Left lung (tissue), 14 donors: ENCODE measurements at places on chromosomes 6 and 20. TPM values are rescaled to one million over a fixed set of nuclear protein-coding genes. Genes with fewer than 3 reads are reported as not detected.
A peak's percentile ranks its signal among the peaks of the same experiment; 100 is the strongest.

- peaks cover 15% of the 10 kb centered on the region for H3K4me1 ChIP-seq
- no peaks in the 10 kb centered on the region for H3K27me3 ChIP-seq
- no peaks in the 10 kb centered on the region for H3K36me3 ChIP-seq
- DNase-seq, result peak; percentile 49
These were observed 45.1 kb downstream of the NOL4L start for GRCh38 chr20:32539817-32540675.

DNA sequence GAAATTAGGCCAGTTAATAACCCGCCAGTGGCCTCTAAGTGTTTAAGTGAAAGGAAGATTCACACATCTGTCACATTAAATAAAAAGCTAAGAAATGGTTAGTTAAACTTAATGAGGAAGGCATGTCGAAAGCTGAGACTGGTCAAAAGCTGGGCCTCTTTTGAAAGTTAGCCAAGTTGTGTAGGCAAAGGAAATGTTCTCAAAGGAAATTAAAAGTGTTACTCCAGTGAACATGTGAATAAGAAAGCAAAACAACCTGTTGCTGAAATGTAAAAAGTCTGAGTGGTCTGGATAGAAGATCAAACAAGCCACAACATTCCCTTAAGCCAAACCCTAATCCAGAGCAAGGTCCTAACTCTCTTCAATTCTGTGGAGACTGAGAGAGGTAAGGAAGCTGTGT, 10.9 kb upstream of the MTRF1L start:
- no peaks in the 10 kb centered on the region for H3K36me3 ChIP-seq
- H3K27me3 ChIP-seq, result no peaks in the 10 kb centered on the region
- no peak overlapping the region for H3K4me3 ChIP-seq
- DNase-seq, result no peak
- no peak overlapping the region for H3K27ac ChIP-seq

DNA sequence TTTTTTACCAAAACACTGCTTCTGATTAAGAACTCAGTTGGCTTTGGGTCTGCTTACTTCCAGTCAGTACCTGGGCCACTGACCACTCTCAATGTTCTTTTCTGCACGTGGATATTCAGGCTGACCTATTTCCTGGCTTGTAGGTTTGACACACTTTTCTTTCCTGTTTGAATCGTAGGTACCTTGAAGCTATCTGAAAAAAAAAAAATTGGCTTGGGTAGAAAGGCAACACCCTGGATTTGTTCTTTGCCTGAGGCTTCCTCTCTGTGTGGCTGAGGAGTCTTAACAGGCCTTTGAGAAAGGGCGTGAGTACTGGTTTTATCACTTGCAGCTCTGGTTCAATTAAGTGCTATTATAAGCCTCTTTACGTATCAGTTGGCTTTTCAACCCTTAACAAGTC, 60.6 kb upstream of the IL20RA start:
- no peak overlapping the region for H3K27ac ChIP-seq
- H3K4me3 ChIP-seq, result no peak overlapping the region
- DNase-seq, result no peak
- no peaks in the 10 kb centered on the region for H3K36me3 ChIP-seq
- H3K27me3 ChIP-seq, result no peaks in the 10 kb centered on the region

- H3K27me3 ChIP-seq, result no peaks in the 10 kb centered on the region
- no peak for DNase-seq
- peak overlapping the region; percentile 64 for H3K4me3 ChIP-seq
- no peaks in the 10 kb centered on the region for H3K36me3 ChIP-seq
- peak overlapping the region; percentile 85 for H3K27ac ChIP-seq
These were observed 56.7 kb downstream of the TRIM27 start for GRCh38 chr6:28867086-28867409.

DNA sequence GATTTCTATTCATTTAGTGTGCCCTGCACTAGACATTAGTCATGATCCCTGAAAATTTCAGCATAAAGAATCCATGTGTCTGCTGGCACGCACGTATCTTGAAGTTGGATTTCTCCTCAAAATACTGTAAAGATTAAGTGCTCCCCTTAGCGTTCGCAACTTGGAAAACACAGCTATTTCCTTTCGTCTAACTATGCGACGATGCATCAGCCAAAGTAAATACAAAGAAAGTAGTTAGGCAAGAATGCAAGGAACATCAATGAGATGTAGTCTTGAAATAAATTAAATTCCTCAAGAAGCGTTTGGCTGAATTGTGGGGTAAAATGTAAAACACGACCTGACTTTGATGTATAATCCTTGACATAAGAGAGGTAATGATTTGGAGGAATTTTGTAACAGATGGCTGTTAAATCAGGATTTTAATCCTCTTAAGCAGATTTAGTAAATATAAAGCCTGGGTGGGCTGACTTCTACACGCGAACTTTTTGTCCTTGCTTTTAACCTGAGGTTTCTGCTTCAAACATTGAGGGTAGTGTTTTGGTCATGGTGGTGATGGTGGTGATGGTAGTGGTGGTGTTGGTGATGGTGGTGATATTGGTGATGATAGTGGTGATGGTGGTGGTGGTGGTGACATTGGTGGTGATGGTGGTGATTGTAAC, 88.2 kb downstream of the FOXF2 start:
- H3K36me3 ChIP-seq, result no peaks in the 10 kb centered on the region
- no peak overlapping the region for H3K27ac ChIP-seq
- peaks cover 7% of the 10 kb centered on the region for H3K4me1 ChIP-seq
- DNase-seq, result peak; percentile 18
- H3K27me3 ChIP-seq, result no peaks in the 10 kb centered on the region

GRCh38 chr6:119310486-119311036, 39.0 kb downstream of the MAN1A1 start:
- no peak overlapping the region for H3K4me3 ChIP-seq
- no peak for DNase-seq
- H3K4me1 ChIP-seq, result peaks cover 10% of the 10 kb centered on the region

DNA sequence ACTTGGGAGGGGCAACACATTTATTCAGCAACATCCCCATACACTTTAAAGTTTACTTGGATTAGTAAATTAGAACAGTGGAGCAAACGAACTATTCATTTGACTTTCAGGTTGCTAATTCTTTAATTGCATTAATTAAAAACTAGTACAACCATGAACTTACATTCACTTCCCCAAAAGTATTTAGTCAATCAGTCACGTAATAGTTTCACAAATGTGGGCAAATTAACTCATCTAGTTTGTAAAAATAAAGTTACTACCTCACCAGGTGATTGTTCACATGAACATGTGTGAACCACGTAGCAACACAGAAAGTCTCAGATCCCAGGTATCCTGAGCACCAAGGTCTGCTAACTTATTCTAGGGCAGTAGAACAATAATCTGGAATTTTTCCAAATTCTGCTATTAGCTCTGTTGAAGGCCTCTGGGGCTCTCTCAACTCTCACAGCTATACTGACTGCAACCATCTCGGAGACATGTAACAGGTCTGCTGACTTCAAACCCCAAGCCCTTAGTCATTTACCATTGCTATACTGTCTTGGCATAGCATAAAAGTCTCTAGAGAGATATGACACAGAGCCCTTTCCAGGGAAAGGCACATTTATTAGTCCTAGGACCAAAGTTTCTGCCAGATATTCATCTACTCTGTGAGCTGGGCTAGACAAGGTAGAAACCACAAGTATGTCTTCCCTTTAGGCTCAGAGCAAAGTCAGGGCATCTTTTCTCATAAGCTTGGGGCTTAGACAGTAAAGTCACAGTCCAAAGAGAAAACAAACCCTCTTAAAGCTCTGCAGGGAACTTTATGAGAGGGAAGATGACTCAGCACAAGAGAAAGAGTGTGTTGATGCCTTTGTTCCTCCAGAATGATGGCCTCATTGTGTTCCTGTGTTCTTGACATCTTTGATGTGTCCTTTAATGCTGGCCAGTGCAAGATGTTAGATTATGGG, 50.9 kb upstream of the CCDC28A start:
- peaks cover 19% of the 10 kb centered on the region for H3K4me1 ChIP-seq
- H3K36me3 ChIP-seq, result no peaks in the 10 kb centered on the region
- no peaks in the 10 kb centered on the region for H3K27me3 ChIP-seq
- no peak for DNase-seq
- no peak overlapping the region for H3K4me3 ChIP-seq
- H3K27ac ChIP-seq, result no peak overlapping the region

DNA sequence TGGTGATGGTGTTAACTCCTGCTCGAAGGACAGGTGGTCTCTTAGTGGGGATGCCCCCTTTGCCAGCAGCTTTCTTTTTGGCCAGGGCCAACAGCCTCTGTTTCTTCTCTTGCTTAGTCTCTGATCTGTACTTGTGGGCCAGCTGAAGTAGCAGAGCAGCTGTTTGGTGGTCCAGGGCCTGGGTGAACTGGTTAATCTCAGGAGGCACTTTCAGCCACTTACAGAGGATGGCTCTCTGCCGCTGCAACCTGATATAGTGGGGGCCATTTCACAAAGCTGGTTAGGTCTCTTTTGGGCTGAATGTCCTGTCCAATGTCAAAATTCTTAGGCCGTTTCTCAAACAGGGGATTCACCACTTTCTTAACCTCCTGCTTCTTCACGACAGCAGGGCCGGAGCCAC, 23.2 kb upstream of the LOC128125822 start:
- no peaks in the 10 kb centered on the region for H3K36me3 ChIP-seq
- no peak overlapping the region for H3K4me3 ChIP-seq
- H3K27me3 ChIP-seq, result no peaks in the 10 kb centered on the region

GRCh38 chr20:20894280-20894679, 181.8 kb upstream of the RALGAPA2 start:
- H3K27me3 ChIP-seq, result peaks cover 5% of the 10 kb centered on the region
- H3K4me1 ChIP-seq, result no peaks in the 10 kb centered on the region
- no peak for DNase-seq
- no peaks in the 10 kb centered on the region for H3K36me3 ChIP-seq
- H3K27ac ChIP-seq, result no peak overlapping the region

DNA sequence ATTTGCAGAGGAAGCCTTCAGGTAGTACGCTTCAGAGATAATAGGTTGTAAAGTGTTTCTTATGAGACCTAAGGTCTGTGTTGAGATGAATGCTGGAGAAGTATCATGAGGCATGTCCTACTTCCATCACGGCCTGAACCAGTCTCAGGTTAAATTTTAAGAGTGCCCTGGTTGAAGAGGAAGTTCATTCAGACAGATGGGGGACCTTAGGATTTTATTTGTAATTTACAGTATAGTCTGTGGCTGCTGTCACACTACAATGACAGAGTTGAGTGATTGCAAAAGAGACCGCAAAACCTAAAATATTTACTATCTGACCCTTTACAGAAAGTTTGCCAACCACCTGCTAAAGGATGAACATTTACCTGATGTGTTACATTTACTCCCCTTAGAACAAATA, 70.9 kb downstream of the UST start:
- H3K27me3 ChIP-seq, result no peaks in the 10 kb centered on the region
- H3K27ac ChIP-seq, result no peak overlapping the region
- H3K4me1 ChIP-seq, result no peaks in the 10 kb centered on the region
- H3K4me3 ChIP-seq, result no peak overlapping the region
- no peaks in the 10 kb centered on the region for H3K36me3 ChIP-seq

- no peak overlapping the region for H3K27ac ChIP-seq
- H3K27me3 ChIP-seq, result no peaks in the 10 kb centered on the region
- H3K4me3 ChIP-seq, result no peak overlapping the region
- DNase-seq, result no peak
These were observed 425.4 kb upstream of the HTR1E start for GRCh38 chr6:86511962-86512361.

DNA sequence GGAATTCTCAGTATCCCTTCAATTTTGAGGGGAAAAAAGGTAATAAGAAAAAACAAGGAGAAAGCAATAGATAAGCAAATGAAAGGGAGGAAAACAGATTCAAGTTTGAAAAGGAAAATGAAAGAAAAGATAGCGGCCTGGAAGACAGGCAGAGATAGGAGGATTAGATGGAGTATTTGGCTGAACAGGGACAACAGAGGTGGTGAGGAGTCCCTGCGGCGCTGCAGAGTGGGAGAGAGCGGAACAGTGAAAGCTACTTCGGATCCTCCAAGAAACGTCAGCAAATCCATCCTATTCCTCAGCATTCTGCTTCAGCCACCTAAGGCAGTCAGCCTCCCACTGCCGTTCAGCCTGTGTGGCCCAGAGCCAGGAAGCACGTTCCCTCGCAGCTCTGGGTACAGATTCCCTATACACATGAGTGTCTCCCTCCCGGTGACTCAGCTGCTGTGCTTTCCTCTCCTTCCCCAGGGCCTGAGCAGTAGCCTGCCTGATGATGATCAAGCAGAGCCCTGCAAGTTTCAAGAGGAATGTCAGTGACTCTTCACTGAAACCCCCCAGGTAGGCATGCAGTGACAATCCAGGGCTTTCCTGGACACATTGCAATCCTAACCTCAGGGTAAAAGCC, 43.4 kb upstream of the CDYL start:
- H3K27ac ChIP-seq, result no peak overlapping the region
- peak; percentile 54 for DNase-seq
- H3K27me3 ChIP-seq, result no peaks in the 10 kb centered on the region
- H3K4me1 ChIP-seq, result peaks cover 8% of the 10 kb centered on the region
- H3K4me3 ChIP-seq, result no peak overlapping the region
- H3K36me3 ChIP-seq, result no peaks in the 10 kb centered on the region

- no peaks in the 10 kb centered on the region for H3K36me3 ChIP-seq
- H3K27me3 ChIP-seq, result no peaks in the 10 kb centered on the region
- H3K4me3 ChIP-seq, result no peak overlapping the region
- DNase-seq, result no peak
These were observed 86.6 kb upstream of the BMP2 start for GRCh38 chr20:6680854-6681253.

GRCh38 chr6:26355366-26355765, 9.6 kb upstream of the BTN3A2 start:
- H3K27me3 ChIP-seq, result no peaks in the 10 kb centered on the region
- no peaks in the 10 kb centered on the region for H3K36me3 ChIP-seq
- DNase-seq, result no peak
- no peak overlapping the region for H3K27ac ChIP-seq

DNA sequence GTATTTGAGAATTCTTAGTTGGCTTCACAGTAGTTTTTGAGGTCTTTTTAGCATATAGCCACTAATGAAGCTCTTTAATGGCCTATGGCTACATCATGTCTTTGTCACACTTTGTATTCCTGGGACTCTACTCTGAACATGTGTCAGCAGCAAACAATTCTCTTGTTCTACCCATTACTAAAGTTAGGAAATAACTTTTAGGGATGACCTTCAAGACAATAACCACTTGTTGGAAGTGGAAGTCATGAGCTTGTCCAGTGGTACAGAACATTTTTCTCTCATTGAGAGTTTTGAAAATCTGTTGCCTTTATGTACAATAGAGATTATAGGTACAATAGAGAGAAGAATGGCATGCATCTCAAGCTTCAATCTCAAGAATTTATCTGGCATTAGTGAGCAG, 571.6 kb upstream of the JAG1 start:
- no peaks in the 10 kb centered on the region for H3K36me3 ChIP-seq
- H3K4me1 ChIP-seq, result no peaks in the 10 kb centered on the region
- DNase-seq, result no peak
- H3K4me3 ChIP-seq, result no peak overlapping the region

DNA sequence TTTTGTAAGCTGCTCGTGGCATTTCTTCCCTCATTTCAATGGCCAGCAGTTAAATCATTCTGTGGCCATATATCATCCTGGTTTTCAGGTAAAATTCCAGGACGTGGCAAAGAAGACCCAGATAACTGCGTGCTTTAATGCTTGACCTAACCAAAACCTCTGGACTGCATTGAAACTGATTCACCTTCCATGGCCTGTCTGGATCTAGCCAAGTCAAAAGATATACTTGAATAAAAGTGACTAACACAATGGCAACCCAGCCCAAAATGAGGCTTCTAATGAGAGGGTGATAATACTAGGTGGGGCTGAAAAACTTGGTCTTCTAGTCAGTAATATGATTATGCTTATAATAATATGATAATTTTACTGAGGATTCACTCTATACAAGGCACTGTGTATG, 16.5 kb upstream of the PCSK2 start:
- no peaks in the 10 kb centered on the region for H3K36me3 ChIP-seq
- H3K27me3 ChIP-seq, result no peaks in the 10 kb centered on the region
- H3K4me1 ChIP-seq, result no peaks in the 10 kb centered on the region
- no peak overlapping the region for H3K4me3 ChIP-seq
- DNase-seq, result no peak

TRIM31 gene
- total RNA-seq, result 0.39 TPM

PDE10A gene
- total RNA-seq, result 3.8 TPM

LINC00237 gene
- not detected for total RNA-seq

SH3BGRL2 gene
- 22.0 TPM for total RNA-seq

POU3F2 gene
- not detected for total RNA-seq
